ENCODE measurements at places on chromosomes 3 and 15.

DNA sequence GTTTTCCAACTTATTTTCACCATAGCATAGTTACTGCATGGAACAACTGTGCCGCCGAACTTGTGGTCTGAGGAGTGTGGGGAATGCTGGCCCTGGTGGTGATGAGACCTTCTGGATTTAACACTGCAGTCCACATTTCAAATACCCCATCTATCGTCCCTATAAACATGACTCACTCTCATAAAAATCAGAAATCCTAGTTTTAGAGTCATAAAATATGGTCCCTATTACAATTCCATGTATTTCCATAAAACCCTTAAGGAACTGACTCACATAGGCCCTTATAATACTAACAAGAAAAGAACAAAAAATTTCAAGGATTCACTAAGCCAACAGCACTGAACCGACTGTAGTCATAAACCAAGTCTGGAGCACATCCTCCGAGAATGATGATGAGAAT, 147.2 kb downstream of the FOXP1 start:
- DNase-seq, result no peak

- no peak for DNase-seq
These were observed 240.8 kb upstream of the CNTN6 start for GRCh38 chr3:852033-852432.

- DNase-seq, result no peak
These were observed 9.8 kb upstream of the SLC6A1 start for GRCh38 chr3:10982782-10983181.

GRCh38 chr15:79365765-79366164, 54.9 kb downstream of the TMED3 start:
- DNase-seq, result no peak

- no peak for DNase-seq
These were observed 200.0 kb downstream of the CACNA2D3 start for GRCh38 chr3:54322354-54322753.

DNA sequence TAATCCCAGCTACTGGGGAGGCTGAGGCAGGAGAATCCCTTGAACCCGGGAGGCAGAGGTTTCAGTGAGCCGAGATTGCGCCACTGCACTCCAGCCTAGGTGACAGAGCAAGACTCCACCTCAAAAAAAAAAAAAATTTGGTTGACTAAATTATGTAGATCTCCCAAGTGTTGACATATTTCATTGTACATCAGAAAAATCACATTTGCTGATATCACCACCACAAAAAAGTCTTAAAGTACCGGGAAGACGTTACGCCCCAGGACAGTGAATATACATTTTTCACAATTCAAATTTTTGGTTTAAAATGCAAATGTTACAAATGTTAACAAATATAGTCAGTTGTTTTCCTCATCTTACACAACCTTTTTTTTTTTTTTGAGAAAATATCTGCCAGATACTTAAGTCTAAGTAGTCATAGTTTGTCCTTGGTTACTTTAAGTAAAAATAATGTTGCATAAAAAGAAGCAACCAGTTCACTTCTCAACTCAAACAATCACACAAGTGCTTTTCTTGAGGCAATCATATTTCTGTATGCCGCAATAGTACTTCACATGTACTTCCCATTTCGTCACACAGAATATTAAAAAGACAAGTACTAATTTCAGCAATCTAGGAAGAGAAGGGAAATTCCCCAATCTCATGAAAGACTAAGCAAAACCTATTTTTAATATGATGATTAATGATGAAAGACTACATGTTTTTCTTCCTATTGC, 41.0 kb upstream of the TCF12 start:
- no peak for DNase-seq

DNA sequence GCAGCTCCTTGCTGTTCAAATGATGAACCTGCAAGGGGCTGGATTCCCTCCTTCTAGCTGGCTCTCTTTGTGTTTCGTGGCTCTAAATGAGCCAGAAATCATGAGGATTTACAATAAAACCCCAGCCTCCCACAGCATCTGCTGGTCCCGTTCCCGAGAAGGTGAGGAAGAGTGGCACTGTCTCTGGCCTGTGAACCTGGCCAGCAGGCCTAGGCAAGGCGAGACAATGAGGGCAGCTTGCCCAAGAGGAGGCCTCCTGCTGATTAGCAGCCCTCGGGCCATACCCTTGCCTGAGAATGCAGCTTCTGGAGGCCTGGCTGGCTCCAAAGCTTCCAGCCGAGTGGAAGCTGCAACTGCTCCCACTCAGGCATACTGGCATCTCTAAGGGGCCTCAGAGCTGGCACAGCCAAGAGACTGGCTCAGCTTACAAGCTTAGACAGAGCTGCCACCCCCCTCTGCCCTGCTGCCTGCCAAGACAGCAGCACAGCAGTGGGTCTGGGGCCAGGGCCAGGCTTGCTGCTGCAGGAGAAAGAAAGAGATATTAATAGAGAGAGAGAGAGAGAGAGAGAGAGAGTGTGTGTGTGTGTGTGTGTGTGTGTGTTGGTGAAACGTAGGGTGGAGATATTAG, 76.5 kb downstream of the HMG20A start:
- peak; percentile 82 for DNase-seq

DNA sequence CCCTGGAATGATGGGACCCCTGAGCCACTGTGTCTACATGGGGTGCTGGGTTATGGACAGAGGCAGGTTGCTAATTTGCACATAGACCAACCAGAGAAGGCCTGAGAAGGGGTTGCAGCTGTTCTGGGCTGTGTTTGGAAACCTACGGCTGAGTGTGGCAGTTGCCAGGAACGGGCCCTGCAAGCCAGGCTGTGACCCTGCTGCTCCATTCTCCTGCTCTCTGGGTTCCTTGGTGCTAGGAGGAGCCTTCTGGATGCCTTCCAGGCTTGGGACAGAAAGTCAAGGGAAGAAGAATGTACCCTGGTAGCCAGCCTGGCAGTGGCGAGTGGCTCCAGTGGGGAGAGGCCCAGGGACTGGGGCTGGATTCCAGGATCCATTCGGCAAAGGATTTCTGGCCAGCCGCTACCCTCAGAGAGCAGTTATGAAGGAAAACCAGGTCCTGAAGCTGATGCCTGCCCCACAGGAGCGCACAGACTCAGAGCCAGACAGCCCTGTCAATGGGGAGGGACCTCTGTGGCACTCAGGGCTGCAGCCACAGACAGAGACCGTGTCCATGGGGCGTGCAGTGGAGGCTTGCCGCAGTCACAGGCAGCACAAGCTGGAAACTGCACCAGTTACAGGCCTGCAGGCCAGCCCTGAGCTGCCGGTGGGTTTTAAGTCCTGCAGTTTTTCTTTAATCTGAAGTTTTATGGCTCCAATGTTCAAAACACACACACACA, 55.1 kb upstream of the ACAD9 start:
- DNase-seq, result peak; percentile 31

DNA sequence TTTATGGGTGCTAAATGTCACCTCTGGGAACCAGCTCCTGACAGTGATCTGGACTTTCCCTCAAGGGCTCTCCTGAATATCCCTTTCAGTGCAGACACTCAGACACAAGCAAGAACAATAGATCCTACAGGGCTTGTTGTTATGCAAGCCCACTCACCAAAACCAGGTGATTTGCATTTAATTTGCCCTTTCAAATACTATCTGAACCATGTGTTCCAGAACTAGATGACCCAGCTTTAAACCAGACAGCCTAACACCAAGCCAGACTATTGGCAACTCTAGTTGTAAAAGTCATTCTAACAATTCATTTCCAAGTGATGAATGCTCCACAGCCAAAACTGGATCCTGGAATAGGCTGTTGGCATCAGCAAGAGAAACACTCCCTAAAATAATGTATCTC, 5.6 kb upstream of the ATP8B4 start:
- DNase-seq, result no peak

DNA sequence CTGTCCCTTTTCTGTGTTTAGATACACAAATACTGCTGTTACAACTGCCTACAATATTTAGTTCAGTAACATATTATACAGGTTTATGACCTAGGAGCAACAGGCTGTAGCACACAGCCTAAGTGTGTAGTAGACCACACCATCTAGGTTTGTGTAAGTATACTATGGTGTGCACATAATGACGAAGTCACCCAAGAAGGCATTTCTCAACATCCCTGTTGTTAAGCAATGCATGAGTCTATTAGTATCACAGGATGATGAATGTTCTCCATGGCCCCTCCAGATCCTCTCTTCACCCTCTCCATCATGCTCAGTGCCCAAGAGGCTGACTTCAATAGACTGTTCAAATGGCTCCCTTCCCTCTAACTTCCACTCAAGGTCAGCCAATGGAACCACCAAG, 14.6 kb upstream of the SEC62 start:
- DNase-seq, result no peak

DNA sequence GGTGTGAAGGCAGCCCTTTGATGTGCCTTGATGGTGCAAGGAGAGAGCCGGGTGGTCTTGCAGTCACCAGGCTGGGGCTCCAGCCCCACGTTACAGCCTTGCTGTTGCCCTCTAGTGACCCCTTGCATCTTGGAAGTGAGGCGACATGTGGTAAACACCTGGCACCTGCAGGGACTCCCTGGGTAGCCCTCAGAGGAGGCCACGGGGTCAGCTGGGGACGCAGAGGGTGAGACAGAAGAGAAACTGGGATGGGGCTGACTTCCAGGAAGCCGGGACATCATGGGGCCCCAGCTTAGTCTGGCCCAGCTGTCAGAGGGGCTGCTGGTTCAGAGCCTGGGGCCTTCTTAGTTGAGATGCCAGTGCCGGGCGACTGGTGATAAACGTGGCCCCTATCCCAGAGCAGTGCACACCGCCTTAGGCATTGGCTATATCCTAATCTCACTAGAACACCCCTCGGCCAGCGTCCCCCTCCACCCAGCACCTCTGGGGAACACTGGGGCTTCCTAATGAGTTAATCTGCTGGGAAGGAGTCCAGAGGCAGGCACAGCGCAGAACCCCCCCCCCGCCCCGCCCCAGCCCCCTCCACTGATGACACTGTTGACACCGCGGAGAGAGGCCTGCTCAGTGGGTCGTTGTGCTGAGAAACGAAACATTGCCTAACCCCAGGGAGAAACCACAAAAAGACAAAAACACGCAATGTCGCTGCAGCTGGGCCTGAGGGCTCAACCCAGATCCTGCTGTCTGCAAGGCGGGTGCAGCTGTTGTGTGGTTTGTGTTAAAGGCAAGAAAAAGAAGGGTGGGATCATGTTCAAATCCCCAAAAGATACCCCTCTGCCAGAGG, 60.5 kb upstream of the KLF13 start:
- no peak for DNase-seq

- no peak for DNase-seq
These were observed 8.0 kb upstream of the LTF start for GRCh38 chr3:46472736-46473135.

GRCh38 chr3:54668236-54668635, 259.6 kb downstream of the LRTM1 start:
- DNase-seq, result no peak

DNA sequence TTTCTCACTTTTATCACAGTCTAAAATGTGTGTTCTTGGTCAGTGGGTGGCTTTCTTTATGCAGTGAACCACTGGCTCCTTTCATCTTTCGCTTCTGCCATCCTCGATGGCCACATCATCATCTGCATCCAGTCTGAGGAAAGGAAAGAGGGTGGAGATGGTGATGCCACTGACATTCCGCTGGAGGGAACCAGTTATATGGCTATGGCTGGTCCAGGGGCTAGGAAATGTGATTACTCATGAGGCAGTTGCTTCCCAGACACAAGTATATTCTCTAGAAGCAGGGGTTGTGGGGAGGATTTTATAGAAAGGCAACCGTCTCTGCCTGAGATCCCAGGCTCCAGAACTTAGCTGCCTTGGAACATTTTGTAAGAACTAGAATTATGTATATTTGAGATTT, 246.7 kb upstream of the AZI2 start:
- no peak for DNase-seq

DNA sequence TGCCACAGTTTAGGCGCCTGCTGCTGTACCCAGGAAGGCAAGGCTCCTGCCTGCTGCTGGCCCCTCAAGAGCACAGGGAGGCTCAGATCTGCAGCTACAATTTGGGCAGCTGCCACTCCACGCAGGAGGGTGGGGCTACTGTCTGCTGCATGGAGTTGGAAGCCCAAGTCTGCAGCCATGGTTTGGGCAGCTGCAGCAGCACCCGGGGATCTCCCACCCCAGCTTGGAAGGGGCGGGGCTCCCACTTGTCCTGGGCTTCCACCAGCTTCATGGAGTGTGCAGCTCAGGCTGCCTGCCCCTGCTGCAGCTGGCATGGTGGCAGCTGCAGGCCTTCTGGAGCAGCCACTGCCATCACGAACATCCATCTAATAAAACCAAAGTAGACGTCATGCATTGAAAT, 512.9 kb downstream of the PYDC2 start:
- no peak for DNase-seq

DNA sequence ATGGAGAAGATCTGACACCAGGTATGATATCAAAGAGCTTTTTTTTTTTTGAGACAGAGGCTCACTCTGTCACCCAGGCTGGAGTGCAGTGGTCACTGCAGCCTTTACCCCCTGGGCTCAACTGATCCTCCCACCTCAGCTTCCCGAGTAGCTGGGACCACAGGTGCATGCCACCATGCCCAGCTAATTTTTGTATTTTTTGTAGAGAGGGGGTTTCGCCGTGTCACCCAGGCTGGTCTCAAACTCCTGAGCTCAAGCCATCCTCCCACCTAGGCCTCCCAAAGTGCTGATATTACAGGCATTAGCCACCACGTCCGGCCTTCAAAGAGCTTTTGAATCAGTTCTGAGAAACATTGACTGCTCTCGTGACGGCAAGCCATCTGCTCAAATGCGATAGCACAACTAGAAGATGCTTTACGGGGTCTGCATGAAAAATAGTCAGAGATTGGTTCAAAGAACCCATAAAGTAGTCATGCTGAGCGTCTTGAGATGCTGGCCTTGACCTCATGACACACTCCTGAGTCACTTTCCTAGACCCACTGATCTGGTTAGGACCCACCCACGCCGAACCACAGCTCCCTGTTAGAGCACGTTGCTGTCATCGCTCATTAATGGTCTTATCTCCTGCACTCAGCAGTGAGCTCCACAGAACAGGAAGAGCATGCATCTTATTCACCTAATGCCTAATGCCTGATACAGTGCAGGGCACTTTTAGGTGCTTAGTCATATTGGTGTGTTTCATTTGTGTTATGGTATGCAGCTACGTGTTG, 57.0 kb upstream of the NR2F2 start:
- no peak for DNase-seq

- DNase-seq, result no peak
These were observed 165.1 kb upstream of the COL8A1 start for GRCh38 chr3:99473321-99473751.

DNA sequence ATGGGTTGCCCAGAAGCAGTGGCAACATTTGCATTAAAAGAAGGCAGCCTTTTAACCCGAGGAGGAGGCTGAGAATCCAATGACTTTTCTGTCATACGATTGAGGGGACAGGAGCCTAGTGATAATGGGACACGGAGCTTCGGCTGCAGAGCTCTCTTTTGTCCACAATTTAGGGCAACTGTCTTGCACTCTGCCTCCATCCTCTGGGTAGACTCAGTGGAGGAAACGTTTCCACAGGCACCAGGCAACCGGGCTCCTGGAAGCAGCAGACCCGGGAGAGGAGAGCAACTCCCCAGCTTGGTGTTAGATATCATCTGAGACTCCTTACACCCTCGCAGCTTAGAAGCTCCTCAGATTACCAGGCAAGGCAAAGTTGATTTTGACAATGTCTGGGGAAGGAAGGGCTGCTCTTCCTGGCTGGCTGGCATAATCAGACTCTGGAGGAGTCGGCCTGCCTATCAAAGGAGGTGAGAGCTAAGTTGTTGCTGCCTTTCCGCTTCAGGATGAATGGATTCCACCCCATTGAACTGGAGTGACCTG, 43.5 kb upstream of the RNU6-1 start:
- no peak for DNase-seq

- DNase-seq, result no peak
These were observed 32.5 kb downstream of the TPRG1 start for GRCh38 chr3:189204167-189204866.

GRCh38 chr15:73321496-73322450, 47.0 kb downstream of the HCN4 start:
- DNase-seq, result no peak

Measured in C1 segment of cervical spinal cord (tissue), 14 donors.